ENCODE measurements at places on chromosomes 16 and 17.
A peak's percentile ranks its signal among the peaks of the same experiment; 100 is the strongest.

GRCh38 chr16:64251742-64252141, 870.1 kb downstream of the CDH11 start:
- no peak for DNase-seq

GRCh38 chr16:87735270-87736007, 30.3 kb downstream of the KLHDC4 start:
- DNase-seq = no peak

DNA sequence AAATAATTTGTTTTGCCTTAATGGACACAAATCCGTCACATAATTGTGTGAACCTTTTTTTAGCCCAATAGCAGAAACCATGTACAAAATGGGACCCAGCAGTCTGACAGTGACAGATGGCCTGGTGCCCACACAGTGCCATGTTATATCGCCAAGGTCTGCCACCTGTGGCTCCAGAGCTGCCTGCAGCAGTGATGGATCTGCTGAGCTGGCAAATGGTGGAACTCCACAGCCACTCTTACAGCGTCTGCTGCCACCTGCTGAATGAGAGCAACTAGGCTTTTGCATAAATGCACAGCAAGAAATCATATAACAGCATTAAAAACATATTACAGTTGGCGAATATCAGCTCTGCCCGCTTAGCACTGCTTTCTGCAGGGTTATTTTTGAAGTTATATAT, 59.4 kb downstream of the NUP93 start:
- peak; percentile 70 for DNase-seq

DNA sequence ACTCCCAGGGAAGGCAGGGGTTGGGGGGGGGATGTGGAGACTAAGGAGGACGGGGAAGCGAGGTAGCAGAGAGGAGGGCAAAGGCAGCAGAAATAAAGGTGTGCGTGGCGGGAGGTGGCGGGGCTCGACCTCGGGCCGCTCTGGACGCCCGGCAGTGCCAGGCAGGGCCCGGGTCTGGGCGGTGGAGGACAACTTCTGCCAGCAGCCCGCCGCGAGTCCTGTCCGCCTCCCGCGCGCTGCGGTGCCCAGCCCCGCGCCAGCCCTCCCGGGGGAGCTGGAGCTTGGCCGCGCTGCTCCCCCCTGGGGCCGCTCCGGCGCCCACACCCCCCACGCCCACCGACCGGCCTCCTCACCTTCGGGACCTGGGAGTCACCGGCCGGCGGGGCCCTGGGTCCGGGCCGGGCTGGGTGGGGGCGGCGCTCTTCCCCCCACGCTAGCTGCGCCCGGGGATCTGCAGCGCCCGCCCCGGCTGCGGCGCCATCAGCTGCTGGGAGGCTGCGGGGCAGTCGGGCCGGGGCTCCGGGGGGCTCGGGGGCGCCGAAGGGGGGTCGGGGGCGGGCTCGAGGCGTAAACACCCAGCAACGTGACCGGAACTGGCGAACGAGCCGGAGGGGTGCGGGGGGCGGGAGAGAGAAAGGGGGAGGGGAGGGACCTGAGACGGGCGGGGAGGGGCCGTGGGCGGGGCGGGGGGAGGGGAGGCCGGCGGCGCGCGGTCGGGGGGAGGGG, at the start of gene CCDC92B:
CCDC92B (minus strand) TSS at position 595 of the 726 bp plus-strand sequence. CDS start 14,507 bp downstream, outside the sequence.
- DNase-seq = no peak

GRCh38 chr17:49515196-49515770, 20.2 kb downstream of the NGFR start:
- DNase-seq = peak; percentile 52

DNA sequence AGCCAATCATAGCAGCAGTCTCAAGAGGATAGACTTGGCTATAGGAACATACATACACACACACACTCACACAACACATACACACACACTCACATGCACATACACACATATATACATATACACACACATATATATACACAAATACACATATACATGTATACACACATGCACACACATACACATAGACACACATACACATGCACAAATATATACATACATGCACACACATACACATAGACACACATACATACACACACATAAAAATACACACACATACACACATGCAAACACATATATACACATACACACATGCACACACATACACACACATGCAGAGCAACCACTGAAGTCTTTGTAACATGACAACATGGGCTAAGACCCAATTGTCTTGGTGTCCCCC, 19.7 kb downstream of the CBLN1 start:
- no peak for DNase-seq

- DNase-seq = no peak
Measured at GRCh38 chr16:78583441-78583840, 484.0 kb downstream of the WWOX start.

DNA sequence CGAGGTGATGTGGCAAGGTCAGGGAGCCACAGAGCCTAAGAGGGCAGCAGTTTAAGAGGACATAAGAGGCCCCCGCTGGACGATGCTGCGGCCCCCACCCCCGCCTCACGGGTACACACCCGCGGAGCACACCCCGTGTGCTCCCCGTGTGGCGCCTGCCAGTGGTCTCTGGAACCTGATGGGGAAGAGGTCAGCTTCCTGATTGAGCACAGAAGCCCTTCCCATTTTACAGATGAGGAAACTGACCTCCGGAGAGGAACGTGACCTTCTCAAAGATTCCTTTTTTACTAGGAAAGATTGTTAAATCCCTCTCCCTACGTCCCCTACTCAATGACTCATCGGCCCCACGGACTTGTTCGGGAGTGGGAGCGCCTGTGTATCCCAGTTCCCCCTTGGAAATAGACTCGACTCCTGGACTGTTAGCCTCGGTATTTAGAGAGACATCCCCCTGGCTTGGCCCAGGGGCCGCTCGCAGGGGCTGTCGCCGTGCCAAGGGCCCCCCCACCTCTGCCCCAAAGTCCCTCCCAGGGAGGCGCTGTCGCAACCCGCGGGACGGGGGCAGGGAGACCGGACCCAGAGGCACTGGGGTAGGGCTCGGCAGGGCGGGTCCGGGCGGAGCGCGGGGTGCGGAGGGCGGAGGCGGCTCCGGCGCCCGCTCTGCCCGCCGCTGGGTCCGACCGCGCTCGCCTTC, at the start of gene ABCC3:
ABCC3 (plus strand) TSS at position 658 of the 691 bp plus-strand sequence. CDS start 56 bp downstream, outside the sequence.
- peak; percentile 40 for DNase-seq

- DNase-seq = peak; percentile 53
Measured at GRCh38 chr16:70746708-70747424, 54.1 kb downstream of the VAC14 start.

- DNase-seq = no peak
Measured at GRCh38 chr17:68182011-68182306, 65.9 kb upstream of the AMZ2 start.

- no peak for DNase-seq
Measured at GRCh38 chr17:42754782-42755181, 6.2 kb upstream of the RAMP2 start.

DNA sequence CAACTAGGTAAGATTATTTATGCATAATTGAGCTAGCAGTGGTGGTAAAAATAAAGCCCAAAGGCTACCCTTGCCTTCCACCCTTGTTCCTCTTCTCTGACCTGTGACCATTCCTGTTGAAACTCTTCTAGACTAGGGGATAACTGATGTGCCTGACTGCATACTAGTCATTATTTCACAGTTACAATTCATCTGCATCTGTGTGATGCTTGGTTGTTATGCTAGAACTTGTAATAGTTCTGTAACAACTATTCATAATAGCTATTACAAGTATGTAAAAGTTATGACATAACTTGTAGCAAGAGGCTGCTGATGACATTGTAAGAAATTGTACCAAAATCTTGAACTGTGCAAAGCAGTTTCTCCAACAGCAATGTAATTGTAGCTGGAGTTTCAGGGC, 2.4 kb upstream of the VAC14 start:
- no peak for DNase-seq

DNA sequence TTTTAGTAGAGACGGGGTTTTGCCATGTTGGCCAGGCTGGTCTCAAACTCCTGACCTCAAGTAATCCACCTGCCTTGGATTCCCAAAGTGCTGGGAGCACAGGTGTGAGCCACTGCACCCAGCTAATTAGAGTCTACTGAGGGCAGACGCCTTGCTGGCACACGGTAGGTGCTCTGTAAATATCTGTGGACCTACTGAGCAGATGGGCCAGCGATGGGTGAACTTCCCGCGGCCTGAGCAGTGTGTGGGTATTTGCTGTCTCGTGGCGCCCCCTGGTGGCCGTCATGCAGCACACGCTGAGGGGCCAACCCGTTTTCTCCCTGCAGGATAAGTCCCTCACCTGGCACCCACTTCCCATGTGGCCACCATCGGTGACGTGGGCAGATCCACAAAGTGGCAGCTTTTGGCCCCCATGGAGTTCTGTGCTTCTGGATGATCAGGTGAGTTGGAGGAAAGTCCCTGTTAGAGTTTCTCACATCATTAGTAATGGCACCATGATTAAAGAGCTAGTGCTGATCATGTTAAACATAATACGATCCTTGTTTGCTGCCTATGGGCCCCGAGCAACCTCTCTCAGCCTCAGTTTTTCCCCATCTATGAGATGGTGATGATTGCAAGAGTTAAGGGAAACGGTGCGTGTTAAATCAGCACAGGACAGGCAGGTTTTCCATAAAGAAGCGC, 40.7 kb downstream of the ZDHHC7 start:
- peak; percentile 89 for DNase-seq

- no peak for DNase-seq
Measured at GRCh38 chr16:89146211-89147005, 25.1 kb upstream of the CDH15 start.

- DNase-seq = no peak
Measured at GRCh38 chr16:85401370-85401916, 211.7 kb upstream of the GSE1 start.

DNA sequence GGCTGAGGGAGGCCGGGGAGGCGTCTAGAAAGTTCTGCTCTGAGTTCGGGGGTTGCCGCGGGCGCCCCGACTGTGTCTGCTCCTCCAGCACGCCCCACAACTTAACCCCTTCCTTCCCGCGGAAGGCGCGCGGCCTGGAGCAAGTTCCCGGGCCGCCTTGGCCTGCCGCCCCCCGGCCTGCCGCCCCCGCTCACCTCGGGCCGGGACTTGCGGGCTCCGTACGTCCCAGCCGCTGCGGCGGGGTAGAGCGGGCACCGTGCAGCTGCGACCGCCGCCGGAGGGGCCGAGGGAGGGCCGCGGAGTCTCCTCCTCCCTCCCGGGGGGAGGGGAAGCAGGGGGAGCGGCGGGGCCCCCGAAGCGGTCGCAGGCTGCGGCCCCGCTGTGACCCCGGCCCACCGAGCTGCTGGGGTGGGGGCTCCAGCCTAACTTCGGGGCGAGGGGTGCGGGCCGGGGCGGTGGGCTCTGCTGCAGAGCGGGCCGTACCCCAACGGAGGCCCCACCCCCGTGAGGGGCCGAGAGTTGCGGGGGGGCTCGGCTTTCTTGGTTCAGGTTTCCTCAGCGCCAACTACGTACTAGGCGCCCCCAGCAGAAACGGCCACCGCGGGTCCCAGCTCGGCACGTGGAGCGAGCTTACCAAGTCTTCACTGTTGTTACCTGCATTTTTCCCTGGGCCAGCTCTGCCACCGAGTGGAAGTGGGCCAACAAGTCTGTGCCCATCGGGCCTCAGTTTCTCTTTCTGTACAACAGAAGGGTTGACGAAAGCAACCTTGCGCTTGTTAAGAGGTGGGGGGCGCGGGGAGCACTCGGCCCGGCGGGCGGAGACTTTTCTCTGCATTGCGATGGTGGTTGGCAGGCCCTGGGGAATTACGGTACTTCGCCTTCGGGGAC, at the start of gene CCDC102A:
CCDC102A (minus strand) TSS at position 266 of the 888 bp plus-strand sequence. CDS start 7,394 bp downstream, outside the sequence.
- peak; percentile 47 for DNase-seq

- peak; percentile 92 for DNase-seq
Measured at GRCh38 chr16:70430667-70431536, 8.0 kb downstream of the ST3GAL2 start.

DNA sequence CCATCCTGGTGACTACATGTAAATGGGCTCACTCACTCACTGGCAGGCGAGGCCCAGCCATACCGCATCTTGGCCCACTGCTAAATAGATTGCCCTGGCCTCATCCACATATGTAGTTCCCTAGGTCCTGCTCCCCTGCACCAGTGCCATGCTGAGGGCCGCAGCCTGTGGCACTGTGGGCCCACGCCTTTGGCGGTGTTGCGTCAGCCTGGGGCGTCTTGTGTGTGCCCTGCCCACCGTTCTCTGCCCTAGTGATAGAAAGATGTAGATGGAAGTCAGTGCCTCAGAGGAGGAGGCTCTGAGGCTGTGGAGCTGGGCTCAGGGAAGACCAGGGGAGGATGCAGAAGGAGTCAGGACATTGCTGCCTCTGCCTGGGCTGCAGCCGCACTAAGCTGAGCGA, 18.9 kb downstream of the C17orf75 start:
- no peak for DNase-seq

DNA sequence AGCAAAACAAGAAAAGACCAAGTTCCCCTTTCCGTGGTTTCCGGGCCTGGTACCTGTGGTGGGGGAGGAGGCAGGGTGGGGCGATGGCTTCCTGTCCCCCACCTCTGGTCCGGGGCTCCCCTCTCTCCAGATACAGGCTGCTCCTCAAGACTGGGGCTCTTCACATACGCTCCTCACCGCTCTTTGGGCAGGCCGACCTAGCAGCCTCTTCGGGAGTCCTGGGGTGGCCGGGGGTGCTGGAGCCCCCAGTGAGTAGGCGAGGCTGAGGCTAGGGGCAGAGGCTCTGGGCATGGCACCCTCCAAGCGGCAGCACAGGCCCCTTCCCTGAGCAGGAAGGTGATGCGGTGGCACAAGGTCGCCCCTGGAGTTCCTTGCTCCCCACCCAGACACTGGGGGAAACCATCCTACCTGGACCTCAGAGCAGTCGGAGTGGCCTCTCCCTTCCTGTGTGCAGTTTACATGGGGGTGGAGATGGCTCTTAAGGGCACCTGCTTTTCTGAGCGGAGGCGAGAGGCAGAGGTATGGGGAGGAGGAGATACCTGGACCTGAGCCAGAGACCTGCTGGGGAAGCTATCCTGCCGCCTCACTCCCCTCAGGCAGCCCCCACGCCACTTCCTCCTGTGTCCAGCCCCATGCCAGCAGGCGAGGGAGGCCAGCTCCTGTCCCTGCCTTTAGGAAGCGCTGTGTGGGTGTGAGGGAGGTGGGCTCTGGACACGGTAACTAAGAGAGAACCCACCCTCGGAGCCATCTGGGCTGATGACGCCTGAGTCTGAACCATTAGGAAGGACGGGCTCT, 891 bp downstream of the CORO1A start:
- peak; percentile 87 for DNase-seq

GRCh38 chr17:49022391-49022941, 25.3 kb downstream of the IGF2BP1 start:
- no peak for DNase-seq

All from hematopoietic multipotent progenitor cell treated with erythropoietin and hydrocortisone succinate and interleukin-3 and kit ligand, for 4 days (in vitro differentiated cells).